ENCODE measurements at places on chromosomes 2 and 18. TPM values are rescaled to one million over a fixed set of nuclear protein-coding genes. Genes with fewer than 3 reads are reported as not detected.

Gene MLPH
- polyA plus RNA-seq = 4.0 TPM

Gene CAD
- 61.4 TPM for polyA plus RNA-seq

Gene HS6ST1
- polyA plus RNA-seq = 78.9 TPM

- DNase-seq = no peak
These were observed 19.8 kb downstream of the TET3 start for GRCh38 chr2:74004212-74005182.

- DNase-seq = no peak
These were observed 48.8 kb downstream of the SLC9A2 start for GRCh38 chr2:102668171-102668570.

- DNase-seq = no peak
These were observed 90.9 kb downstream of the LOXHD1 start for GRCh38 chr18:46566111-46566510.

GRCh38 chr2:60551240-60552077, 2.0 kb downstream of the BCL11A start:
- no peak for DNase-seq

DNA sequence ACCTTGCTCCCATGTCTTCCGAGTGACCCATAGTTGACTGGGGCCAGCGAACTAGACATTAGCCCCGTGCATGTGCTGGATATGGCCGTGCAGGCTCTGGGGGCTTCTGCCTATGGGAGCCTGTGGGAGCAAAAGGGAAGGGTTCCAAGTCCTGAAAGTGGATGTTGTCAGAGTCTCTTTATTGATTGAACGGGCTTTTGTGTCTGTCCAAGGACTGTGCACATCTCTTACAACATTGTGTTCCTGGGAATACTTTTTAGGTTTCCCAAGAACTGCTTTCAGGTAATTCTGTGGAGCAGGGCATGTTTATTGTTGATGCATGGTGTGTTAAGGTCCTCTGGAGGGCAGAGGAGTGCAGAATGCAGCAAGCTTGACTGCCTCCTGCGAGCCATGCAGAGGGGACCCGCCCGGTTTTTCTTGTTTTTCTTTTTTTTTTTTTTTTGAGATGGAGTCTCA, 5.0 kb downstream of the RNF144A start:
- no peak for DNase-seq

DNA sequence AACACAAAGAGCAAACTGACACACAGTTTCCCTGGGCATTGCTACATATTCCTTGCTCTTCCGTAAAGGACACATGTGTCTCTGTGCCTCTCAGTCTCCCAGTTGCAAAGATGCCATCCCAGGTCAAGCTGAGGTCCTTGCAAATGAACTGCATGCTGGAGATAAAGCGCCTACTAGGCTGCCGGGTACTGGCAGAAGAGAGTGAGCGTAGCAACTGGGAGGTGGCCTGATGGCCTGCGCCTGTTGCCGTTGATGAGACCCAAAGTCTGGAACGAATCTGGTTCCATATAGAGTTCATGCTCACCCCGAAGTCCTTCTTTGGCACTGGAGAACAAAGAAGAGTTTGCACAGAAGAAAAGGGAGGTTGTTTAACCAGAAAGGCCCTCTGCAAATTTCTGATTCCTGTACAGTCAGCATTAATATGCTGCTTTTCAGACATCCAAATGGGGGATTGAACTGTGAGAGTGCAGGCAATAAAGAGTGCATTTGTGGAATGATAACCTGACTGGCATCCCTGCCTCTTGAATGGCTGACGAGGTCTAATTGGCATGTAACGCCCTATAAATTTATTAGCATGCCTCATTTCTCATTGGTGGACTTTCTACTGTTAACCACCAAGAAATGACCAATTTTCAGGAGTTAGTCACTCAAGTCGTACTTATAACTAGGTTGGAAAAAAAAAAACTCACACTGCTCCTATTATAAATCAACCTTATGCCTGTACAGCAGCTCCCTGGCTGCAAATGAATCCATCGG, 78.7 kb downstream of the GBX2 start:
- no peak for DNase-seq

DNA sequence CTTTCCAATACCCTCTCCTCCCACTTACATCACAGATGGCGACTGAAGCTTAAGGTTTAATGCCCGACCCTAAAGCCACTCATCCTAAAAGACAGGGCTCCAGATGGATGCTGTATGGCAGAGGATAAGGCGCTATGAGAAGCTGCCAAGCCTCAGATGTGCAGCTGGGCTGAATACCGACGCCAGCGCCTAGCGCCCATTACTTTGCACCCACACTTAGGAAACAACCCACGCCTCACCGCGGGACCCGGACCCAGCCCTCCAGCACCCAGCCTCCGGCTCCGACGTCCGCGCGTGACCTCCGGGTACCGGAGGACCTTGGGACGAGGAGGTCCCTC, 335 bp downstream of the TRAK2 start:
- DNase-seq = no peak

- DNase-seq = no peak
These were observed 197.9 kb upstream of the SLC14A2 start for GRCh38 chr18:45417392-45417791.

DNA sequence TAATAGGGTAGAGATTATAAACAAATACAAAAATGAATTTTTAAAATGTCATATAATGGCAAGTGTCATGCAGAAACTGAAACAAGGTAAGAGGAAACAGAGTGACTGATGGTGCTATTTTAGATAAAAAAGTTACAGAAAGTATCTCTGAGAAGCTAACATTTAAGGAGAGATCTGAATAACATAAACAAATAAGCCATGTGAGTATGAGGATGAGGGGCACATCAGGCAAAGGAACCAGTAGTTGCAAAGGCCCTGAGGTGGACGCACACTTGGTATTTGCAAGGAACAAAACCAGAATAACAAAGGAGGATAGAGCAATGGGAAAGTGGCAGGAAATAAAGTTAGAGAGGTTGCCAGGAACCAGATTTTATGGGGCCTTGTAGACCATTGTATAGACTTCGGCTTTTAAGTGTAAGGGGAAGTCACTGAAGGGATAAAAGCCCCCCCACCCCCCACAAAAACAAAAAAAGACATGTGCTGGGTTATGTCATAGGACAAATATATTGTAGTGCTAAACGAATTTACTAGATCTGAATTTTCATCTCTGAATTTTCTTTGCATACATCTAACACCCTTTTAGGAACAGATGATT, 159.2 kb downstream of the DTNB start:
- no peak for DNase-seq

DNA sequence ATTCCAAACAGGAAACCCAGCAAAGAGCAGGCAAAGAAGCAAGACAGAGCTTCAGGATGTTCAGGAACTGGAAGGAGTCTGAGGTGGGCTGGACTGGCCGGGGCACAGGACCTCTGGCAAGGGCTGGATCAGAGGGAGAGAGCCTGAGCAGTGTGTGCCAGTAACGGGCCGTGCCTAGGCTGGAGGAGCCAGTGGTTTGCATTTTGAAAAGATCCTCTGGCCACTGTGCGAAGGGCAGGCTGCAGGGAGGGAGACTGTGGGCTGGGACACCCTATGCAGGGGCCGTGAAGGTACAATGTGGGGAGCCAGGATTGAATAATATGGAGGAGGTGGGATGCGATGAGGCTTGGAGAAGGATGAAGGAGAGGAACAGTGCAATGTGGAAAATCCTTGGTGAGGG, 6.2 kb upstream of the SDC1 start:
- DNase-seq = no peak

DNA sequence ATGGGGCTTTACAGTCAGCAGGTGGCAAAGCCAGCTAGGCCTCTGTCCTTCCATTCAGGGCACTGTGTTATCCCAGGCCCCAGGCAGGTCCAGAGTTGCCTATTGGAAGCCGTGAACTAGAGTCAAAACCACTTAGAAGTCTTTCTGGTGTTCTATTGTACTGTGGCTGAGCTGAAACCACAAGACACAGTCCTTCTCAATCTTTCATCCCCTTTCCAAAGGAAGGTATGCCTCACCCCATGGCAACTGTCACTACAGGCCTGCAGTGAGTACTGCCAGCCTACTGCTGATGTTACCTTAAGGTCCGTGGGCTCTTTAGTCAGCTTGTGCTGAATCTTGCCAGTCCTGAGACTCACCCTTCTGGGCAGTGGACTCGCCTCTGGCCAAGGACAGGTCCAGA, 181.6 kb downstream of the GULP1 start:
- DNase-seq = no peak

DNA sequence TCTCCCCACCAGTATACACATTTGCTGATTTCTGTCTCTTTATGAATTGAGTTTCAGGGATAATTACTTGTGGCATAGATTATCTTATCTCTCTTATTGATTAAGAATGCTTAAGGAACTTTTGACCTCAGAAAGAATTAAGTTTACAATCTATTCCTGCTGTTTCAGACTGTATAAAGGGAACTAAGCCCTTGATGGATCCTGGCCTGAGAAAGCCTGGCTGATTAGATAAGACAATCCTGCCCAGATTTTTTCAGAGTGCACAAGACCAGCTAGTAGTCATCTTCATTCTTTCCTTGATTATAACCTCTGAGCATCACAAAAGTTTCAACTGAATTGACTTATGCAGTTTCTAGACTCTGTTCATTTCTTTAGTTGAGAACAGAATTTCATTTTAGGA, 22.7 kb upstream of the TFPI start:
- no peak for DNase-seq

DNA sequence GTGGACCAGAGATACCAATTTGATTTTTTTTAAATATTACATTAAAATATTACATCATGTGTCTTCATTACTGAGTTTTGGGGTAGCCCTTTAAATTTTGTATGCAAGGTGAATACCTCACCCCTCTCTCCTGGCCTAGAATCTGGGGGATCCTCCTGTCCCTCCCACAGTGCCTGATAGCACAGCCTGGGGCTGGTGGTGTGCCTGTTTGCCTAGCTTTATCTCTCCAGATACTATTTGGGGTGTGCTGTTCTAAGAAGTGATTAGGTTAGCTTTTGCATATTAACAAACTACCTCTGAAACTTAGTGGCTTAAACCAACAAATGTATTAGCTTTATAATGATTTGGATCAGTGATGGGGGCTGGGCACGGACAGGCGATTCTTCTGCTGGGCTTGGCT, 20.7 kb upstream of the B3GNT7 start:
- DNase-seq = no peak

GRCh38 chr2:227623226-227623625, 5.9 kb downstream of the SCYGR4 start:
- DNase-seq = no peak

DNA sequence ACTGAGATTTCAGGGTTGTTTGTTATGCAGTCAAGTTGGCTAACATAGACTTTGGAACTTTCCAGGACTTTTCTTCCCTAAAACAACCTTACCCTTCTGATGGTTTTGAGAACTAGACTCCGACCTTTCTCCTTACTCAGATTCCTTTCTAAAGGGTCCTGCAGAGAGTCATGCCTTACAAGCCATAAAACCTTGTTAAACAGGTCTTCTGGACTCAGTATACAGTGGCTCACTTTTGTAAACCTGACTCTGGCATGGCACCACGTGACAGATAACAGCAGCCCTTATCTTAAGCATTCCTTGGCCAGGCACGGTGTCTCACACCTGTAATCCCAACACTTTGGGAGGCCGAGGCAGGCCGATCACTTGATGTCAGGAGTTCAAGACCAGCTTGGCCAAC, 253.2 kb upstream of the RAB6C start:
- no peak for DNase-seq

GRCh38 chr2:43333656-43334144, 107.3 kb upstream of the ZFP36L2 start:
- DNase-seq = no peak

DNA sequence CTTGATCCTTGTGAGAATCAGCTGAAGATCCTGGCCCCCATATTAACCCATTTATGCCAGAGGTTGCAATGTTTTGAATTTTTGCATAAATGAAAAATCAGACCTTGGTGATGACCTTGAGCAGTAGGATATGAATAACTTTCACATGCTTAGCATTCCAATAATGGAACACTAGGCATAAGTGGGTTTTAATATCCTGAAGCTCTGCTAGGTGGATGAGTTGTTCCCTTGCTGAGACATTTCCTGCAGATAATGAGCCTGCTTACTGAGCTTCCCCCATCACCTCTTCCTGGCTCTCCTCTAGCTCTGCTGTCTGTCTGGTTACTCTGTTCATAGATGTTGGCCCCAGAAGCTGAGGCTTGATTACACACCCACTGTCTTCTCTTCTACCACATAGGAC, 25.5 kb upstream of the SEC11C start:
- DNase-seq = no peak

DNA sequence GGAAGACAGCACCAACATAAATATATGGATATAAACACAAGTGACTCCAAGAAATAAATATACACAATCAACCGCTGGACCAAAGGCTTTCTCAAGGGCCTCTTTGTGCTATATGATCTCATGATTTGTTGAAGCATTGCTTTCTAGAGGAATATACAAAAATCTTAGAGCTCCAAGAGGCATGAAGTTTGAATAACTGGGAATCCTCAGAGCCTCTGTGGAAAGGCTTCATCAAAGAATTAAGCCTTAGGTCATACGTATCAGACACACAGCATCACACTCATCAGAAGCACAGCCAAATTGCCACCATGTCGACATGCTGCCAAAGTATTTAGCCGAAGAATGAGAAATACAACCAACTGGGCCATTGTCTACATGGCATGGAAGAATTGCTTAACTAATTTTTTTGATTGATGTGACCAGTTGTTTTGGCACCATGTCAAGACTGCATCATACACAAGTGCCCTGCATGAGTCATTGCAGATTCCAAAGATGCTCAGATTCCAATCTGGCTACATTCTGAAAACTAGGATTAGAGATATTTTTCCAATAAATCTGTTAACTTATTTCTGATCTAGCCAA, 860.6 kb upstream of the ZEB2 start:
- DNase-seq = no peak

- no peak for DNase-seq
These were observed 109.0 kb downstream of the CERS6 start for GRCh38 chr2:168565112-168565511.

DNA sequence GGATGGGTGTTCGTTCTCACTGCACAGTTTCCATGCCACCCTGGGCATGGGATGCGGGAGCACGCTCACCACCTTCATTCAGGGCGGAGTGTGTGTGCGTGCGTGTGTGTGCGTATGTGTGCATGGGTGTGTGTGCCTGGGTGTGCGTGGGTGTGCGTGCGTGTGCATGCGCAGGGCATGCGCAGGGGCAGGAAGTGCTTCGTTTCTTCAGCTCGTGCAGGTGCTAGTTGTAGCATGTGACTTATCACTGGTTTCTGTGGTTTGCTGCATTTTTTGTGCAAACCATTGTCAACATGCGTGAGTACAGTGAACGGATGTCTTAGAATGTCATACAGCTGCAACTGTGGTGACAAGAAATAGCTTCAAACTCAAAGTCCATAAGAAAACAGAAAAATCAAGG, 179.5 kb downstream of the PTGR3 start:
- no peak for DNase-seq

DNA sequence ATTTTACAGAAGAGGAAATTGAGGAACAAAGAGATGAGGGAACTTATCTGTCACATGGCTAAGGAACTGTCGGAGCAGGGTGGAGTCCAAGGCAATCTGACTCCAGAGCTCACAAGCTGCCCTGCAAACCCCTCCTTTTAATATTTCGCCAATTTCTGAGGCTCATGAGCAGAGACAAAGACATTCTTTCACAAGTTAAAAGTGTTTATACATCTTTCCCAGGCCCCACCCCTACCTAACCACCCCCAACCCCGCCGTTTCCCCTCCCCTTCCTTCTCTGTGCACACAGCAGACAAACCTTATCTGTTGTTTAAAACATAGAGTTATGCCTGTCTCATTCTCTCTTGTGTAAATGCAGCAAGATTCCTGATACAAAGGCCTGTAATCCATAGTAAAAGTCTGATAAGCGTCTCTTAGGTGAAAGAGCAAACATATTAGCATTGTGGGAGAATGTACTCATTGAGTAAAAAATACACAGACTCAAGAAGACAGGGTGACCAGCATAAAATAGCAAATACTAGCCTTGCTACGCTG, 44.3 kb downstream of the EPHA4 start:
- no peak for DNase-seq

Measured in left renal pelvis (tissue), 4 donors.